ENCODE measurements at places on chromosomes 3 and 15. TPM values are rescaled to one million over a fixed set of nuclear protein-coding genes. Genes with fewer than 3 reads are reported as not detected.

Gene TMCO5A
- total RNA-seq: not detected

Gene EFHB
- 0.61 TPM for total RNA-seq

Gene TM6SF1
- total RNA-seq: 4.1 TPM

Gene ABI3BP
- 0.61 TPM for total RNA-seq

Gene PPP1R14D
- not detected for total RNA-seq

Gene NMNAT3
- total RNA-seq: not detected

Gene FNDC3B
- 57.2 TPM for total RNA-seq

Gene TMEM158
- 0.26 TPM for total RNA-seq

GRCh38 chr3:5039585-5039984, 60.3 kb downstream of the BHLHE40 start:
- H3K27me3 ChIP-seq: no peaks in the 10 kb centered on the region
- no peaks in the 10 kb centered on the region for H3K4me1 ChIP-seq
- H3K4me3 ChIP-seq: no peak overlapping the region

DNA sequence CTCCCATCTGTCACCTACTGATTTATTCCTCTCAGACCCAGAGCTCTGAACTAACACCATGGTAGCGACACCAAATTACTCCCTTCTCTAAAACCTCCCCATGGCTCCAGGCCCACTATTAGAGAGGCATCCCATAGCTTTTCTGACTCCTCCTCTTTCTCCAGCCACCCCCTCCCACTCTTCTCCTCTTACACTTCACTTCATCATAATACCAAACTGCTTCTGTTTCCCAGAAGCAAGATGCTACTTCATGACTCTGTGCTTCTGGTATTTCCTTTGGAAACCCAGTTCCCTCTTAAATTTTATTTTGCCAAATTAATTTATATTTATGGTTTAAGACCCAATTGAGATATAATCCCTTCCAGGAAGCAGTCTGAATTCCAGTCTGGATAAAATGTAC, 465.1 kb upstream of the PDZRN3 start:
- H3K4me1 ChIP-seq: no peaks in the 10 kb centered on the region
- no peak overlapping the region for H3K27ac ChIP-seq
- no peaks in the 10 kb centered on the region for H3K27me3 ChIP-seq
- DNase-seq: no peak

- no peak overlapping the region for H3K4me3 ChIP-seq
- H3K4me1 ChIP-seq: no peaks in the 10 kb centered on the region
- no peak overlapping the region for H3K27ac ChIP-seq
- no peak for DNase-seq
- no peaks in the 10 kb centered on the region for H3K27me3 ChIP-seq
Measured at GRCh38 chr15:67587754-67588153, 45.3 kb downstream of the MAP2K5 start.

GRCh38 chr3:123586131-123586530, 1.3 kb upstream of the HACD2 start:
- peak overlapping the region; percentile 78 for H3K4me3 ChIP-seq
- peak; percentile 93 for DNase-seq
- no peaks in the 10 kb centered on the region for H3K27me3 ChIP-seq
- H3K4me1 ChIP-seq: no peaks in the 10 kb centered on the region
- peak overlapping the region; percentile 94 for H3K27ac ChIP-seq
- H3K36me3 ChIP-seq: peaks cover 5% of the 10 kb centered on the region

- DNase-seq: no peak
- peaks cover 38% of the 10 kb centered on the region for H3K4me1 ChIP-seq
- no peaks in the 10 kb centered on the region for H3K27me3 ChIP-seq
- H3K27ac ChIP-seq: no peak overlapping the region
- no peaks in the 10 kb centered on the region for H3K36me3 ChIP-seq
Measured at GRCh38 chr3:114675104-114675503, 381.3 kb downstream of the TIGIT start.

GRCh38 chr15:93583552-93583951, 494.5 kb upstream of the RGMA start:
- no peaks in the 10 kb centered on the region for H3K27me3 ChIP-seq
- DNase-seq: no peak
- H3K4me1 ChIP-seq: peaks cover 45% of the 10 kb centered on the region
- H3K4me3 ChIP-seq: no peak overlapping the region
- H3K36me3 ChIP-seq: no peaks in the 10 kb centered on the region

DNA sequence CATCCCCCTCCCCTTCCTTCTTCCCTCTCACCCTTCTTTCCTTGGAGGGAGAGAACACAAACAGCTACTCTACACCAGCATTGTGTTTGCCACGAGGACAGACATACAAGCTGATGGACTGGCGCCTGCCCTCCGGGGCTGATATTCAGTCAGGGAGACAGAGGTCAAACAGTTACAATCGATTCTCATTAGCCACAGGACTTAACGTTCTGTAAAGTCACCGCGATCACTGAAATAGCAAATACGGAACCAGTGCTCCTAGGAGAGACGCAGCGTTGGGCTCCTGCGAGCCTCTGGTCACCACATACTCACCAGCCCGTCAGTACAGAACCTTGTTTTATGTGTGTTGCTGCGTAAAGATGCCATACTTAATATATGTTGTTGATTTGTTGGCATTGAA, 108.8 kb downstream of the LRRK1 start:
- no peak for DNase-seq
- no peak overlapping the region for H3K4me3 ChIP-seq
- H3K27ac ChIP-seq: no peak overlapping the region
- H3K36me3 ChIP-seq: no peaks in the 10 kb centered on the region
- peaks cover 5% of the 10 kb centered on the region for H3K4me1 ChIP-seq
- H3K27me3 ChIP-seq: no peaks in the 10 kb centered on the region

DNA sequence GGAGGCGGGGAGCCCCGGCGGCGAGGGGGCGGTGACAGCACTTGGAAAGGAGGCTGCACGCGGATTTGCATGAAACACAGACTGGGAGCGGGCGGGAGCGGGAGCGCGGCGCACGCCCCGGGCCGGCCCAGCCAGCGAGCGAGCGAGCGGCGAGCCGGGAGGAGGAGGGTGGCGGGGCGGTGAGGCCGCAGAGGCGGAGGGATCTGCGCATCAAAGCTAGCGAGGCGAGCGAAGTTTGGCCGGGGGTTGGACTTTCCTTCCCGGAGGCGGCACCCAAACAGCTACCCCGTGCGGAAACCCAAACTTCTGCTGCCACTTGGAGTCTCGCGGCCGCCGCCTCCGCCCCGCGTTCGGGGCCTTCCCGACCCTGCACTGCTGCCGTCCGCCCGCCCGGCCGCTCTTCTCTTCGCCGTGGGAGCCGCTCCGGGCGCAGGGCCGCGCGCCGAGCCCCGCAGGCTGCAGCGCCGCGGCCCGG, at the start of gene SMAD3:
Gene SMAD3 (plus strand): TSS at position 72 of the 475 bp plus-strand sequence. CDS start 553 bp downstream, outside the sequence.
- peak within 1 kb of the TSS; percentile 86 for H3K27ac ChIP-seq
- H3K4me1 ChIP-seq: peaks cover 12% of the 10 kb centered on the region
- H3K36me3 ChIP-seq: no peaks in the 10 kb centered on the region
- peak within 1 kb of the TSS; percentile 82 for H3K4me3 ChIP-seq
- peak; percentile 92 for DNase-seq

GRCh38 chr15:69997813-69998212, 99.9 kb downstream of the TLE3 start:
- DNase-seq: no peak
- no peaks in the 10 kb centered on the region for H3K27me3 ChIP-seq
- no peaks in the 10 kb centered on the region for H3K36me3 ChIP-seq
- H3K4me3 ChIP-seq: no peak overlapping the region

GRCh38 chr15:97678656-97679055, 281.8 kb upstream of the ARRDC4 start:
- no peak overlapping the region for H3K4me3 ChIP-seq
- no peaks in the 10 kb centered on the region for H3K36me3 ChIP-seq
- DNase-seq: no peak
- no peak overlapping the region for H3K27ac ChIP-seq

- H3K27ac ChIP-seq: no peak overlapping the region
- no peak overlapping the region for H3K4me3 ChIP-seq
- H3K4me1 ChIP-seq: no peaks in the 10 kb centered on the region
- H3K27me3 ChIP-seq: no peaks in the 10 kb centered on the region
Measured at GRCh38 chr3:16240229-16241023, 24.3 kb downstream of the DPH3 start.

DNA sequence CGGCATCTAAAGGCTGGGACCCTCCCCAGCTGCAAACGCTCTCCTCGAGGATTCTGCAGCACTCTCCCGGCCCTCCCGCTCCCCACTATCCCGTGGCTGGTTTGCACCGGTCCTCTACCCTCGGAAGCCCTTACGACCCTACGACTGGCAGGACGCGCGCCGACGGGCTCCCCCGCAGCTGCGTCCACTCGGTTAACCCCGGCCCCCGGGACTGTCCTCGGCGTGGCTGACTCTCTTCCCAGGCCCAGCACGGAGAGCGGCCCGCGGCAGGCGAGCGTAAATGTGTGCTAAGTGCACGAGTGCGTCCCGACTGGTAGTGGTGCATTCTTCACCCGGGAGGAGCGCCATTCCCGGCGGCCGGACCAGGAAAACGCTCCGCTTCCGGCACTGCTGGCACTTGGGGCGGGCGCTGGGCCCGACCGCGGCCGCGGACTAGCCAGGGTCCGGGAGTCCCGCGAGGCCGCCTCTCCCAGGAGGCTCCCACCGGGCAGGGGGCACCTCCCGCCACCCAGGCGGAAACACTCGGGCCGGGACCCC, 508 bp downstream of the GORASP1 start:
- H3K27ac ChIP-seq: peak overlapping the region; percentile 55
- peak; percentile 32 for DNase-seq
- H3K36me3 ChIP-seq: no peaks in the 10 kb centered on the region
- H3K27me3 ChIP-seq: no peaks in the 10 kb centered on the region
- peak overlapping the region; percentile 99 for H3K4me3 ChIP-seq
